ENCODE measurements at places on chromosomes 13 and 19.

DNA sequence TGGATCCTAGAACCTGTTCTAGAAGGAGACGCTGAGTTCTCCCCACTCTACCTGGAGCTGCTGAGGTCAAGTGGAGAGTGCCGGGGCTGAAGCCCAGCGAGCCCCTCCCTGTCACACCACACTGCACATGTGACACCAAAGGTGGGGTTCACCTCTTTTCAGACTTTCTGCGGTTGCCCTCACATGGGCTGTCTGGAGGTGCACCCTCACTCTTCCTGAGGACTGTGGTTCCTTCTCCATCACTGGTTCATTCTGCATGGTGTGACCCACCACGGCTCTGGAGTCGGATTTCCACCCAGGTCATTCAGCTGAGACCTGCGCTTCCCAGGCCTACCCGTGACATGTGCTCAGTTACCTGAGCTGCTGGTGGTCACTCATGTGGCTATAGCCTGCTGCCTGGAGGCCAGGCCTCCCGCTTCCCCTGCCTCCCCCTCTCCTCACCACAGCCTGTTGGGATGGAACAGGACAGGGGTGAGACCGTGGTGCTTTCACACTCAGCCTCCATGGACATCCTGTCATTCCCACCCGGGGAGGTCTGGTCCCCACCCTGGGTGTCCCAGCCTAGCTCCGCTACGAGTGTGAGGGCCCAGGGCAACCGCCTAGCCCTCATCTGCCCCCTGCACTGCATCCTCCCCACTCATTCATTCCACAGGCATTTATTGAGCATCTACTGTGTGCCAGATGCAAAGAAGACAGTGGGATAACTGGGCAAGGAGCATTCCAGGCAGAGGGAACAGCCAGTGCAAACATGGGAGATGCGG, 605 bp upstream of the A1BG start:
- no peak for DNase-seq

DNA sequence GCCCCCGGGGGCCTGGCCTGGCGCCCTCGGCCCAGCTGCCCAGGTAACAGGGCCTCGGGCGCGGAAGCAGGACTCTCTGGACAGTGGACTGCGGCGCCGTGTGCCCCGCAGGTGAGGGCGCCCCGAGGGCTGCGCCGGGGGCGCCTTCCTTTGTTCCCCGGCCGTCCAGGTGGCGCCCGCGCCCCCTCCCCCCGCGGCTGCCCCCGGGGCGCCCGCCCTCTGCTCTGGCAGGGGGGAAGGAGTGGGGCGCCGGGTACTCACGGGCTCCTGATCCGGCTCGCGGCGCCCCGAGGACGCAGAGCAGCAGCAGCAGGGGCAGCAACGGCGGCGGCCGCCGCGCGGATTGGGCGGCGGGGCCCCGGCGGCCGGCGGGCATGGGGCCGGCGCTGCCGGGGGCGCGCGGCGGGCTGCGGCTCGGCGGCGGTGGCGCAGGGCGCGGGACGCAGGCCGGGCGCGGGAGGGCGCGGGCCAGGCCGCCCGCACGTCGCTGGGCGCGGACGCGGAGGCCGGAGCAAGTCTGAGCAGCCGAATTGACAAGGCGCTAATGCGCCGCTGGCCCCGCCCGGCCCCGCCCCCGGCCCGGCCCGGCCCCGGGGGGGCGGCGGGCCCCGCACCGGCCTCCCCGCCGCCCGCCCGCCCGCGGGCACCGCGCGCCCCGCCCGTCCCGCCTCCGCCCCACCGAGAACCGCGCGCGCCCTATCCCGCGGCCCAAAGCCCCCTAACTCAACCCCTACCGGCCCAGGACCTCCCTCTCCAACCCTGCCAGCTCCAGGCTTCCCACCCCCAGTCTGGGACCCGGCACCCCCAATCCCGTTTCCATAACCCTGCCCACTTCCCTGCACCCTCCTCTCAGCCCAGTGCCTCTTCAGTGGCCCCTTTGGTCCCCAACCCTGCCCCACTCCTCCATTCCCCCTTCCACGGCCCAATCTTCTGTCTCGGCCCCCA, at the start of gene CRLF1:
Gene CRLF1 (minus strand): TSS at position 519 of the 945 bp plus-strand sequence. CDS start 143 bp downstream, at position 376.
- no peak for DNase-seq

- DNase-seq = peak; percentile 53
Observed at GRCh38 chr13:46387064-46387851, at the start of gene RUBCNL. RUBCNL (minus strand) TSS chr13:46387252; CDS start chr13:46372475, 14,777 bp downstream.

DNA sequence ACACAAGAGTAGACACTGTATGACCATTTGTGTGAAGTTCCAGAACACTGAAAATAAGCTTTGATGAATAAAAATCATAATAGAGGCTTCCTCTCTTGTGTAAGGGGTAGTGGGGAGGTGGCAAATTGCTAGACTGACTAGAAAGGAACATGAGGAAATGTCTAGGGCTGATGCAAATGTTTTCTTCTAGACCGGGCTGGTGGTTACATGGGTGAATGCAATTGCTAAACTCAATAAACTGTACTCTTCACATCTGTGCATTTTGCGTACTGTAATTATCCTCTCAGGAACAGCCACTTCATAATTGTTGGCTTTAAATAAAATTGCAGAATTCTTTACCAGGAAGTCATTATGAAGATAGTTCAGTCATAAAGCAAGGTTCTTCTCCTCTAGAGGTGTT, 5.2 kb upstream of the KBTBD7 start:
- no peak for DNase-seq

DNA sequence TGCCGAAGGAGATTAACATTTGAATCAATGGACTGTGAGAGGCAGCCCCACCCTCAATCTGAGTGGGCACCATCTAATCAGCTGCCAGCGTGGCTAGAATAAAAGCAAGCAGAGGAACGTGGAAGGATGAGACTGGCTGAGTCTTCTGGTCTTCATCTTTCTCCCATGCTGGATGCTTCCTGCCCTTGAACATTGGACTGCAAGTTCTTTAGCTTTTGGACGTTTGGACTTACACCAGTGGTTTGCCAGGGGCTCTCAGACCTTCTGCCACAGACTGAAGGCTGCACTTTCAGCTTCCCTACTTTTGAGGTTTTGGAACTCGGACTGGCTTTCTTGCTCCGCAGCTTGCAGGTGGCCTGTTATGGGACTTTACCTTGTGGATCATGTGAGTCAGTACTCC, 14.7 kb downstream of the NHLRC3 start:
- no peak for DNase-seq

DNA sequence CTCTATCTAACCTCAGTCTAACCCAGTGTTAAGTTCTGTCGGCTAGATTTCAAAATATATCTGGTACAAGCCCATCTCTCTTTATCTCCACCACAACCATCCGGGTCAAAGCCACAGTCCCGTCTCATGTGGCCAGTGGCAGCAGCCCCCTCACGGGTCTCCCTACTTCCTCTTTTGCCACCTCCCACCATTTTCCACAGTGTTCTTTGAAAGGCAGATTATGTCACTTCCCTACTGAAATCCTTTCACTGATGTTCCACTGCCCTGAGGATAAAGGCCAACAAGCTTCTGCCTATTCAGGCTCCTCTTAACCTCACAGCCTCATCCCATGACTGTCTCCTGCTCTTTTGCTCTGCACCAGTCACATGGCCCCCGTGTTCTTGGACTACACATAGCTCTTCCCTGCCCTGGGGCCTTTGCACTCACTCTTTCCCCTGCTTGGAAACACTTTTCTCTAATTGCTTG, 117.2 kb downstream of the UBL3 start:
- no peak for DNase-seq

GRCh38 chr19:7690779-7691258, 10.2 kb downstream of the TRAPPC5 start:
- DNase-seq = no peak

DNA sequence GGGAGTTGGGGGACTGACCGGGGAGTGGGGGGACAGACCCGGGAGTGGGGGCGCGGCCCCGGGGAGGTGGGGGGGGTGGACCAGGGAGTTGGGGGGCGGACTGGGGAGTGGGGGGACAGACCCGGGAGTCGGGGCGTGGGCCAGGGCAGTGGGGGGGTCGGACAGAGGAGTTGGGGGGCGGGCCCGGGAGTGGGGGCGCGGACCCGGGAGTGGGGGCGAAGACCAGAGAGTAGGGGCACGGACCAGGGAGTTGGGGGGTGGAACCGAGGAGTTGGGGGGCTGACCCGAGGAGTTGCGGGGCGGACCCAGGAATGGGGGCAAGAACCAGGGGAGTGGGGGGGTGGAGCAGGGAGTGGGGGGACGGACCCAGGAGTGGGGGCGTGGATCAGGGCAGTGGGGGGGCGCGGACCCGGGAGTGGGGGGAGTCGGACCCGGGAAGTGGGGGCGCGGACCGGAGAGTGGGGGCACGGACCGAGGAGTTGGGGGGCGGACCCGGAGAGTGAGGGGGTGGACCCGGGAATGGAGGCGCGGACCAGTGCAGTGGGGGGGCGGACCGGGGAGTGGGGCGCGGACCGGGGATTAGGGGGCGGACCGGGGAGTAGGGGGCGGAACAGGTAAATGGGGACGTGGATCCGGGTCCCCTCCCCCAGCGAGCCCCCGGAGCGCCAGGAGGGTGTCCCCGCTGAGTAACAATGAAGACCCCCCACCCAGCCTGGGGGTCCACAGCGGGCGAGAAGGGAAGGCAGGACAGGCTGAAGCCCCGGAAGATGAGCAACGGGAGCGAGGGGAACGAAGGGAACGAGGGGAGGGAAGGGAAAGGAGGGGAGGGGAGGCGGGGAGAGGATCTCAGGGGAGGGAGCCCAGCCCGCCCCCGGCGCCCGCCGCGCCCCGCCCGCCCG, 589 bp downstream of the R3HDM4 start:
- no peak for DNase-seq
